Spleen (tissue), 13 donors: ENCODE measurements at places on chromosomes 16 and 17. TPM values are rescaled to one million over a fixed set of nuclear protein-coding genes. Genes with fewer than 3 reads are reported as not detected.

The WSCD1 gene
- total RNA-seq = 52.7 TPM

The NKD1 gene
- 7.0 TPM for total RNA-seq

The TERB1 gene
- not detected for total RNA-seq

The EVI2B gene
- total RNA-seq = 178 TPM

The YBX2 gene
- not detected for total RNA-seq

The PRR35 gene
- total RNA-seq = not detected

The AURKB gene
- total RNA-seq = 10.6 TPM

The KCNJ12 gene
- 4.8 TPM for total RNA-seq

The KRTAP2-2 gene
- not detected for total RNA-seq

The KRTAP2-3 gene
- not detected for total RNA-seq

The SMG6 gene
- total RNA-seq = 44.2 TPM

The LLGL2 gene
- 84.9 TPM for total RNA-seq

The KRT15 gene
- not detected for total RNA-seq

- no peak overlapping the region for H3K4me3 ChIP-seq
- no peak for DNase-seq
- peaks cover 46% of the 10 kb centered on the region for H3K4me1 ChIP-seq
- no peaks in the 10 kb centered on the region for H3K36me3 ChIP-seq
- H3K27me3 ChIP-seq = no peaks in the 10 kb centered on the region
- no peak overlapping the region for H3K27ac ChIP-seq
Measured at GRCh38 chr17:21272881-21273792, 11.4 kb upstream of the MAP2K3 start.

DNA sequence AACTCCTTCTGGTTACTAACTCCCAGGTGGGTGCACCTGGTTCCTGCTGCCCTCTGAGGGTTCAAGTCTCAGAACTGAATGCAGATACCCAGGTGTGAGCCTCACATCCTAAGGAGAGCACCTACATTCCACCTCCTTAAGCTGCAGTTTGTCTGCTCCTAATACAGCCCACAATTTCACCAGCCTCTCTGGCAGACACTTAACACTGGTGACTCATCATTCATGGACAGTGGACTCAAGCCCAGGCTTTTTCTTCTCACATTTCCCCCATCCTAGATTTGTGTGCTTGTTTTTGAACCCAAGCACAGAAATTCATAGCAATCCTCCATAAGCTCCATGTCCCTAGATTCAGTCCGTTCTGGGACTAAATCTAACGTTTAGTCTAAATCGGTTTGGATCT is 7.0 kb upstream of the MAF start:
- no peaks in the 10 kb centered on the region for H3K27me3 ChIP-seq

GRCh38 chr17:41535764-41536481 is 7.8 kb upstream of the KRT19 start:
- H3K4me3 ChIP-seq = no peak overlapping the region
- DNase-seq = peak; percentile 61
- H3K27me3 ChIP-seq = peaks cover 2% of the 10 kb centered on the region
- H3K36me3 ChIP-seq = no peaks in the 10 kb centered on the region
- H3K27ac ChIP-seq = no peak overlapping the region

DNA sequence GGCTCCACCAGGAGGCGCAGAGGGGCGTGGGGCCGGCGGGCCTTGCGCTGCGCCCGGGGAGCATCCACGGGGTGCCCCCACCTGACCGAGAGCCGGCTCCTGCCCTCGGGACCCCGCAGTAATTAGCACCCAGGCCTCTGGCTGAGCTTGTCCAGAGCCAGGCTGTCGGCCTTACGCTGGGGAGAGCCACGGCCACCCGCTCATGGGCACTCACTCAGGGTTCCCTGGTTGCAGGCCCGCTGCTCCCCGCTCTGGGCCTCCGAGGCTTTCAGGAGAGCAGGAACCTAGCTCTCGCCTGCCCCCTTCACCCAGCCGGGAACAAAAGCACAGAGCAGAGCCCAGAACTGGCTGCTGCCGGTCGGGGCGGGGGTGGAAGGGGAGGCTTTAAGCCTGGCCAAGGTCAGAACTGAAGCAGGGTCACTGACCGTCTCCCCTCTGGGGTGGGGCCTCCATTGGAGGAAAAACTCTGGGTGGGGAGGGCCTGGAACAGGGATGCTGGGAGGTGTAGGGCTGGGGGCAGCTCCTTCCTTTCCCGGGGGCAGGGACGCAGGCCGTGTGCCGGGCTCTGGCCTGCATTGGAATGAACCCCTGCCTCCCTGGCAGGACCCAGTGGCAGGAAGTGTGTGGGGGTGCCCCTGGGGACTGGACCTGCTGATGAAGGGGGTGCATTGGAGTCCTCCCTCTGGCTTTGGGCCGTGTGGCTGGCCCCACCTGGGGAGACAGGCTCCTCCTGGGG is 12.3 kb downstream of the GLIS2 start:
- peak; percentile 90 for DNase-seq
- peaks cover 74% of the 10 kb centered on the region for H3K4me1 ChIP-seq
- H3K27ac ChIP-seq = peak overlapping the region; percentile 75
- H3K27me3 ChIP-seq = no peaks in the 10 kb centered on the region
- peak overlapping the region; percentile 74 for H3K4me3 ChIP-seq
- no peaks in the 10 kb centered on the region for H3K36me3 ChIP-seq

GRCh38 chr17:76145231-76146052 is 4.4 kb upstream of the FOXJ1 start:
- H3K27me3 ChIP-seq = peaks cover 14% of the 10 kb centered on the region
- H3K36me3 ChIP-seq = no peaks in the 10 kb centered on the region
- H3K4me1 ChIP-seq = peaks cover 69% of the 10 kb centered on the region
- peak; percentile 90 for DNase-seq

DNA sequence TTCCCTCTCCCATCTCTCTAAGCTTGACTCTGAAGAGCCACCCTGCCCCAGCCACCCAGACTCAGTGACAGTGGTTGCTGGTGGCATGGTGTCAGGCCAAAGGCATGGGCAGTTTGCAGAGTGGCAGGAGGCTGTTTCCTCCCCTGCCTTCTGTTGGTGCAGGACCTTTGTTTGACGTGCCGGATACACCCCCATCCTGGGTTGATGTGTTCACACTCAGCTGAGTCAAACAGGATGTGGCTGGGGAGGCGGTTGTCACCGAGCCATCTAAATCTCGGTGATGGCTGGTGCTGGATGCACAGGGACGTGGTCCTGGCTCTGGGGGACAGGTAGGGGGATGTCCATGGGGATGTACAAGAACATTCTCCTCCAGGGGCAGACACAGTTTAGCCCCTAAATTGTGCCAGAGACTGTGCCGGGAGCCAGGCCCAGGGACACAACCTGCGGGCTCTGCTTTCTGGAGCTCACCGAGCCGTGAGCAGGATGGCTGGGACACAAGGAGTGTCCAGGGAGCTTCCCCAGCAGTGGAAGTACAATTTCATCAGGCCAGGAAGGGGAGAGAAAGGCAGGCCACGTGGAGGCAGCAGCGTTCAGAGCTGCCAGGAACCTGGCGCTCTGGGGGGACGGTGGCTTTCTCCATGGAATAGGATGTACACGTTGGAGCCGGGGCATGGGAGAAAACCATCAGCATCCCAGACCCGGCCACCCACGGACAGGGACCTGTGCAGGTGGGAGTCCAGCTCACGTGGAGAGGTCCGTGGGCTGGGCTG is 264.2 kb downstream of the SEC14L1 start:
- no peaks in the 10 kb centered on the region for H3K27me3 ChIP-seq
- H3K4me1 ChIP-seq = peaks cover 88% of the 10 kb centered on the region
- peak; percentile 95 for DNase-seq
- H3K27ac ChIP-seq = peak overlapping the region; percentile 84
- peaks cover 15% of the 10 kb centered on the region for H3K36me3 ChIP-seq

DNA sequence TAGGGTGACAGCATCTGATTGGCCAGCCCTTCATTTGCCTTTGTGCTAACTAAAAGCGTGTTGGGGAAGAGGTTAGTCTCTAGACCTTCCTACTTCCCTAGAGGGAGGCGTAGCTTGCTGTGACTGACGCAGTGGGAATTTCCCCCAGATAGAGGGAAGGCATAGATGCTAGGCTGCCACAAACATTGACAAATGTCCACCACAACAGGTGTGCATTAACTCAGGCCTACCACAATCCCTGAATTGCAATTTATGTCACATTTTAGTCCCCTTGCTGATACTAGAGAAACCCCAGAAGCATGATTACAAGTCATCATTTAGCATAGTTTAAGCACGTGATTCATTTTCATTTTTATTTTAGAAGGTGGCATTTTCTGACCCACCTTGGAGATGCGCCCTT is 76.3 kb upstream of the WSB1 start:
- peaks cover 28% of the 10 kb centered on the region for H3K4me1 ChIP-seq
- no peaks in the 10 kb centered on the region for H3K27me3 ChIP-seq
- no peaks in the 10 kb centered on the region for H3K36me3 ChIP-seq

GRCh38 chr16:14456793-14457481 is 173.1 kb downstream of the PARN start:
- no peaks in the 10 kb centered on the region for H3K27me3 ChIP-seq
- H3K27ac ChIP-seq = no peak overlapping the region
- H3K36me3 ChIP-seq = peaks cover 7% of the 10 kb centered on the region
- H3K4me3 ChIP-seq = no peak overlapping the region
- H3K4me1 ChIP-seq = no peaks in the 10 kb centered on the region
- no peak for DNase-seq

- peak overlapping the region; percentile 46 for H3K27ac ChIP-seq
- peaks cover 74% of the 10 kb centered on the region for H3K4me1 ChIP-seq
- H3K36me3 ChIP-seq = peaks cover 10% of the 10 kb centered on the region
- no peaks in the 10 kb centered on the region for H3K27me3 ChIP-seq
- H3K4me3 ChIP-seq = no peak overlapping the region
Measured at GRCh38 chr17:75313941-75314551, 24.8 kb upstream of the SLC25A19 start.

- no peaks in the 10 kb centered on the region for H3K4me1 ChIP-seq
- H3K27ac ChIP-seq = no peak overlapping the region
- no peak for DNase-seq
- no peak overlapping the region for H3K4me3 ChIP-seq
- no peaks in the 10 kb centered on the region for H3K36me3 ChIP-seq
Measured at GRCh38 chr16:79836144-79836543, 235.6 kb upstream of the MAF start.

DNA sequence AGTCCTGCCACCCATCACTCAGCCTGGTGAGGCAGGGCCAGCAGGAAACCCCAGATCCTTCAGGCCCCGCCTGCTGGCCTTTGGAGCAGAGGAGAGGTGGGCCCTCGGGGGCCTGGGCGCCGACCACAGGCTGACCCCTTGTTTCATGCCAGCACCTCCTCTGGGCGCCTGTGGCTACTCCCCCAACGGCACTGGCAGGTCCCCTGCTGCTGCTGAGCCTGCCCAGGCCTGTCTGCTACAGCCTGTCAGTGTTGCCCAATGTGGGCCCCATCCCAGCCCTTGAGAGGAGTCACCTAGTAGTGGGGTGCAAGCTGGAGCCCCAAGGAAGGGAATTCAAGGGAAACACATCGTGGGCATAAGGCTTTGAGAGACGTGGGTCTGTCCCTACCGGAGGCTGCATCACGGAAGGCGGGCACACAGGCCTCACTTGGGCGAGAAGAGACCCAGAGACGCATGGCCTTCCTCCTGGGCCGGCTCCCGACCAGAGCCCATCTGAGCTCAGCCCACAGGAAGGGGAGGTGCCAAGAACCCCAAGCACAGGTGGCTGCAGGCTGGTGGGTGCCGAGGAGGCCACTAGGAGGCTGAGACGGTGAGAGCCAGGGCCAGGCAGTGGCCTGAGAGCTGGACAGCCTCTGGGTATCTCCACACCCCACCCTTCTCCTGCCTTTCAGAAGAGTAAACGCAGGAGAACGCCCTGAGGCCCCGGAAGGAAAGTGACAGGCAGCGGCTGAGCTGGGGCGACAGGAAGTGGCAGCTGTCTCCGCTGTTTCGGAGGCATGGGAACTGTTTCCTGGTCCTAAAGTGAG is 8.0 kb upstream of the FASN start:
- peak; percentile 91 for DNase-seq
- no peaks in the 10 kb centered on the region for H3K27me3 ChIP-seq
- peak overlapping the region; percentile 28 for H3K4me3 ChIP-seq
- H3K27ac ChIP-seq = peak overlapping the region; percentile 81

DNA sequence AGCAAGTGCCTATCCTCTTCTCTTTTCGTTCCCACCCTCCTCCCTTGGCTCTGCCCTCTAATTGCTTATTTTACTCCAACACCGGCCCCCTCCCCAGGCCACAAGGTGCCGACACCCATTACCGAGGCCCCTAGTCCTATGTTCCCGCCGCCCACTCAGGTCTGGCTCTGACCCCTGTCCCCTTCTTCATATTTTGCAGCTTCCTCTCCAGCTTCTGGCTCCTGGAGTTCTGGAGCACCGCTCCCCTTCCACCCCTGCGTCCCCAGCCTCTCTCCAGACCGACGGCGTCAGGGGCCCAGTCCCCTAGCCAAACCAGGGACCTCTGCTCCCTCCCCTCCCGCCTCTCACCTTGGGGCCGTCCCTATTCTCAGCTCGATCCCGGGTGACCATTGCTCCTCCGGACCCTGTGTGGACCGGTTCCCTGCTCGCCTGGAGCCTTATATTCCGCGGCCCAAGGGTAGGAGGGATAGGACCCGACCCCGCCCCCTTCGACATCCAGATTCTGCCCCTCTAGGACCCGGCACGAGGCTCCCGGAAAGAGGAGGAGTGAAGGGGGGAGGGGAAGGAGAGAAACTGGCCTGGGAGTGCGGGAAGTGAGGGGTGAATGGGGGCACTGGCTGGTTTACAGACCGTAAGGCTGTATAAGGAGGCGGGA is at the start of gene HES7:
HES7 (minus strand) TSS at position 412 of the 655 bp plus-strand sequence; CDS start at position 390, 22 bp downstream.
- peaks cover 76% of the 10 kb centered on the region for H3K27me3 ChIP-seq
- no peaks in the 10 kb centered on the region for H3K36me3 ChIP-seq
- no peak for DNase-seq

DNA sequence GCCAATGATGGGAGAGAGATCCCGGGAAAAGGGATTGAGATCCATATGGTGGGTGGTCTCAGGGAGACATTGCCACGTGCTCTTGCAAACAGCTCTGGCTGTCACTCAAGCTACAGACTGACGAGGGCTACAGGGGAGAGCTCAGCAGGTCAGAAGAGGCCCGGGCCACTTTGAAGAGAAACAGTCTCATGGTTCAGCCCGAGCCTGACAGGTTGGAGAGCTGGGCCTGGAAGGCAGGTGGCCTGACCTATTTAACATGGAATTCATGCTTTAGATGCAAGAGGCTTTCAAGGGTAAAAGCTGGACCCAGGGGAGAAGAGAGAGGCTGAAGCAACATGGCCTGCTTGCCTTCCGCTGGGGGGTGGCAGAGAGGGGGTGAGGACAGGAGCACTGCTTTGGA is 81.0 kb upstream of the BRD7 start:
- no peak for DNase-seq
- no peaks in the 10 kb centered on the region for H3K36me3 ChIP-seq

GRCh38 chr17:72523491-72523890 is 402.7 kb downstream of the SOX9 start:
- peaks cover 46% of the 10 kb centered on the region for H3K27me3 ChIP-seq
- H3K27ac ChIP-seq = no peak overlapping the region
- H3K36me3 ChIP-seq = no peaks in the 10 kb centered on the region
- H3K4me3 ChIP-seq = no peak overlapping the region

GRCh38 chr17:61235827-61236197 is 163.8 kb upstream of the TBX2 start:
- no peak overlapping the region for H3K27ac ChIP-seq
- no peak for DNase-seq
- peaks cover 10% of the 10 kb centered on the region for H3K4me1 ChIP-seq
- H3K36me3 ChIP-seq = no peaks in the 10 kb centered on the region
- no peak overlapping the region for H3K4me3 ChIP-seq
- no peaks in the 10 kb centered on the region for H3K27me3 ChIP-seq

DNA sequence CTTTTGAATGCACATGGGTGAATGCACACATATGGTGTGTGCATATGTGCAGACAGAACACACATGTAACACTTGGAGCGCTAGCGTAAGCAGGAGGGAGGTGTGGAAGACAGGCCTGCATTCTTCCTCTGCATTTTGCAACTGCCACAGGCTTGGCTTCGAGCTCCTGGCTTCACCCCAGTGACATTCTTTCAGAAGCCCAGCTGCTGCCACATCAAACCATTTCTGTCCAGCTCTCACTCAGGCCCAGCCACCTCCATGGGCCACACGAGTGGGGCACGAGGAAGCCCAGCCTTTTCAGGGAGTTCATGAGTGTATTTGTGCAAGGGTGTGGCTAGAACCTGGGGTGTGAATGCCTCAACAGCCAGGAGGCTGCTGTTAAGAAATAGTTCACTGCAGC is 18.8 kb downstream of the LGALS3BP start:
- no peaks in the 10 kb centered on the region for H3K36me3 ChIP-seq
- H3K4me1 ChIP-seq = peaks cover 5% of the 10 kb centered on the region
- no peaks in the 10 kb centered on the region for H3K27me3 ChIP-seq
- H3K27ac ChIP-seq = no peak overlapping the region
